Stomach (tissue), 19 donors: ENCODE measurements at places on chromosomes 7 and 10. TPM values are rescaled to one million over a fixed set of nuclear protein-coding genes. Genes with fewer than 3 reads are reported as not detected.
A peak's percentile ranks its signal among the peaks of the same experiment; 100 is the strongest.

Gene VWA2
- 5.4 TPM for total RNA-seq

Gene CAPZA2
- total RNA-seq, result 13.9 TPM

Gene SCART1
- 8.2 TPM for total RNA-seq

Gene SYT15
- total RNA-seq, result 0.29 TPM

Gene AMPH
- total RNA-seq, result 2.2 TPM

Gene CPXM2
- total RNA-seq, result 10.0 TPM

Gene UNCX
- not detected for total RNA-seq

Gene HSPA12A
- total RNA-seq, result 15.2 TPM

Gene MNX1
- total RNA-seq, result 3.1 TPM

Gene CLRN3
- total RNA-seq, result not detected

Gene C10orf95
- total RNA-seq, result not detected

Gene ELN
- total RNA-seq, result 75.4 TPM

Gene RELN
- 14.3 TPM for total RNA-seq

Gene FAM13C
- total RNA-seq, result 21.8 TPM

Gene CCDC146
- total RNA-seq, result 29.8 TPM

Gene IFIT3
- total RNA-seq, result 7.5 TPM

Gene BMPER
- not detected for total RNA-seq

- DNase-seq, result no peak
These were observed 11.4 kb downstream of the CDK6 start for GRCh38 chr7:92824901-92825480.

- no peak for DNase-seq
These were observed 12.5 kb downstream of the ITPRIP start for GRCh38 chr10:104325436-104326435.

GRCh38 chr7:4103352-4104091 lies 578.6 kb upstream of the FOXK1 start:
- DNase-seq, result no peak

DNA sequence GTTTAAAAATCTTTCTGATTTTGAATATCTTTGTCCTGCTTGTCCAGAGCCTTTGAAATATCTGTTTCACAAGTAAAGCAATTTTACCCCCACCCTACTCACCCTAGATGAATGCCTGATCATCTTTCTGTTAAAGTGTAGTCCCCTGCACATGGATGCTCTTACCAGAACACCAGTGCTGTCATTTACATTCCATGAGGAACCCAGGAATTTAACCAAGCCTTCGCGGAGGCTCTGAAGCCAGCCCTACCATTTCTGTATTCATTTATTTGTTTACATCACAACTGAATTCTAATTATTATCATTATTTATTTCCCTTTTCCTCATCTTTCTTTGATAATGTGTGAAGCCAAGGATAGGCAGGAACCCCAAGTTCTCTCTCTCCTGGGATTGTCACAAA lies 167.8 kb upstream of the MYO3A start:
- DNase-seq, result no peak

DNA sequence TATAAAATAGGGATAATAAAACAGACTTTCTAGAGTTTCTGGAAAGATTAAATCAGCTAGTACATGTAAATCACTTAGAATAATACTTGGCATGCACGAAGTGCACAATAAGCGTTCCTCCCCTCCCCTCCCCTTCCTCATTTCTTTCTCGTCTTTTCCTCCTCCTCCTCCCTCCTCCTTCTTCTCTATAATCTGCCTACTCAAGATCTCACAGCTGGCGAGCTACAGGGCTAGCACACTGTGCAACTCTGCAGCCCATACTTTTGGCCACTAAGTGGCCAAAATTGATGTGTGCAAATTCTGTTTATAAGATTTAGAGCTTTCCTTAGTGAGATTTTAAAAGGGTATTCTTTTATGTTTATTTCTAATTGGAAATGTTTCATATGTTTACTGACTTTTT lies 565.3 kb downstream of the PHTF2 start:
- no peak for DNase-seq

GRCh38 chr7:3238525-3239210 lies 62.4 kb upstream of the SDK1 start:
- no peak for DNase-seq

- peak; percentile 32 for DNase-seq
These were observed 47.4 kb downstream of the NRAP start for GRCh38 chr10:113616244-113617074.

- no peak for DNase-seq
These were observed 23.8 kb upstream of the UBE2D1 start for GRCh38 chr10:58311026-58311425.

- DNase-seq, result peak; percentile 73
These were observed 42.5 kb downstream of the STK32C start for GRCh38 chr10:132264966-132265889.

DNA sequence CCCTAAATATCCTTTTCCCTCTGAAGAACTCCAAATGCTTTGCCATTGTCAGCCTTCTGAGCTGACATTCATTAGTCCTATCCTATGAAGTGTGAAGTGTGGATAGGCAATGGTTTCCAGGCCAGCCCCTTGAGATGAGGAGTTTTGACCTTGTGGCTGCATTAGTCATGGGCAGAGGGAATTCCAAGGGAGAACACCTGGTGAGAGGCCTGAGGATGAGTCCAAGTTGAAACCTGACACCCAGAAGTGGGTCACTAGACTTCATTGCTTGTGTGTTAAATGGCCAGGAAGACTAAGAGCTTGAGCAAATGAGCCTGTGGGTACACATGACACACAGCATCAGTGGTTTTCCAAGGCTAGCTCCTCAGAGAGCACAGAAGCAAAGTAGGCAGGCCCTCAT lies 260.8 kb downstream of the SKAP2 start:
- no peak for DNase-seq

DNA sequence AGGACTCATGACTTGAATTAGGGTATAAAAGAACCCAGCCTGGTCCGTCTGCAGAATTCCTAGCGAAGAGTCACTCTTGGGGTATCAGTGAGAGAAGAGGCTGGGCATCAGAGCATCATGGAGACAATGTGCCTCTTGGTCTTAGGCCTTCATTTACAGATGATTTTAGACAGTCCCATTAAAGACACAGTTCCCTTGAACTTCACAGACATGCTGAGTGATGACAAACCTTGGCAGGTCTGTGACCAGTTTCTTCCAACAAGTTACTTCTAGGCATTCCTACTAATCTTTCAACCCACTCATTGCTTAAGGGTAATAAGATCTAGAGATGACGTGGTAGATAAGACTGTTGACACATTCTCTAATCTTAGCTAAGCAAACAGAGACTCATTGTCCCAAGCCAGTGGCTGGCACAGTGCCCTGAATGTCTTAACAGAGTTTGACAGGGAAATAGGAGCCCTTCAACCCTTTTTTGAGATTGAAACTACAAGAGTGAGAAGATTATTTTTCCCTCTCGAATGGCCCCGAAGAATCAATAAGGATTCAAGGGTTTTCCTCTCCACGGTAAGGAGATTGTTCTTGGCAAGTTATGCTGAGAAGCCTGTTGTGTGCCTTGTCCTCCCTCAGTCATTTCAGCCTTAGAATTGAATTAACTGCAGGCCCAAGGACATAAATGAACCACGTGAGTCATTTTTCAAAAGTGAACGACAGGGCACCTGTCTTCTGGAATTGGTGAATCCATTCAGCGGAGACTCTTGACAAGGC lies 281.1 kb downstream of the CCDC3 start:
- peak; percentile 89 for DNase-seq

DNA sequence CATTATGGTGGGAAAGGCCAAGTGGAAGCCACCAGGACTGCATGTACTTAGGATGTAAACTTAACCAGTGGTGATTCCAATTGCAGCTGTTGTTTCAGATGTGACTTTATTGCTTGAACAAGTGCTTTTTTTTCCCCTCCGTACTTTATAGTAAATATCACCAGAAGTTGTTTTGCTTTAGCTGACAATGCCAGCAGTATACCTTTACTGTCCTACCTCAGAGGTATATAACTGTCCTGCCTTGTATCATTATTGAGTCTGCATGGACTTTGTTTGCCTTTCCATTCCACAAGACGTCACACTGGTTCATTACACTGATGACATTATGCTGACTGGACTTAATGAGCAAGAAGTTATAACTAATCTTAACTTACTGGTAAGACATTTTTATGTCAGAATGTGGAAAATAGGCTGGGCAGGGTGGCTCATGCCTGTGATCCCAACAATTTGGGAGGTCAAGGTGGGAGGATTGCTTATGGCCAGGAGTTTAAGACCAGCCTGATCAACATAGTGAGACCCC lies 77.1 kb upstream of the RAB18 start:
- DNase-seq, result no peak

DNA sequence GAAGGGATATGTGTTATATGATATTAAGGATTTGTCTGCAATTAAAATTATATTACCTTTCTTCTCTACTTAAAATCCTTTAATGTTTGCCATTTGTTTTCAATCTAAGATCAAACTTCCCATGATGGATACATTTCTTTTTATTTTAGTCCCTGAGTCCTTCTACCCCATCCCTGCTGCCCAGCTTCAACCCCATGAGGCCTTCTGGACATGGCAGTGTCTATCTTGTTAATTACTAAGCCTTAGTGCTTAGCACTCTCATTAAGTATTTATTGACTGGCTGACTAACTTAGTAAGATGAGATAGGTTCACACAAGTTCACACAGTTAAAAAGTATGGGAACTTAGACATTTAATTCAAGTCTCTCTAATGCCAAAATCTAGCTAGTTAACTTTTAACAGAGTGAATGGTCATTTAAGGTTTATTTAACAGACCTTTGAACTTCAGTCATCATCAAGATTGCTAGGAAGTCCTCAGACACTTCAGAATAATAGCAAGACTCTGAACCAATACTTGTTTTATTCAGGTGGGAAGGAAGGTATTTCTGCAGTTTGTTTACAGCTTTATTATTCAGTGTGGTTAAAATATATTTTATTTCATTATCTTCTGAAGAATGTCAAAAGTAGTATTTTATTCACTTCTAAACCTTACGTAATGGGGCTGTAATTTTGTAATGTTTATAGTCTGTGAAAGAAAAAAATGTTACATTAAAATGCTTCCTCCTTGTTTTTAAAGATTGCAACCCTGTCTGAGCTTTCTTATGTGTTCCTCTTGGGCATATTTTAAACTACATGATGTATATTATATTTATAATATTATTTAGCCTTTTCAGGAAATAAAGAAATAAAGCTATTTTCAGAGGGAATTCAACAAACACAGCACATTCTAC lies 848.9 kb downstream of the REEP3 start:
- no peak for DNase-seq

DNA sequence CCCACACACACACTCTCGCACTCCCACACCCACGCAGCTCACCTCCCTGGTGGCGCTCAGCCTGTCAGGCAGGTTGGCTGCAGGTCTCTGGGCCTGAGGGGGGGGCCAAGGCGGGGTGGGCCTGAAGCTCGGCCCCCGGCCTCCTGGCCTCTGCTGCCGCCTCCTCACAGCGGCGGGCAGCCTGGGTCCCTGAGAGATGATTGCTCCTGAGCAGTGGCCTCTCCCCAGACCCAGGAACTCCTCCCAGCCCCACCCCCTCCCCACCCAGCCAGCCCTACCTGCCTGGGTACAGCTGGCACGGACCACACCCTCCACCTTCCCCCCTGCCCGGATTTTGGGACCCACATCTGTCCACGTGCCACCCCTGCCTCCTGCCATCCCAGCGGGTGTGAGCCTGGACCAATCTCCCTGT lies 4.6 kb upstream of the TMEM184A start:
- no peak for DNase-seq

GRCh38 chr7:45068236-45069023 lies 20.3 kb downstream of the NACAD start:
- DNase-seq, result no peak

DNA sequence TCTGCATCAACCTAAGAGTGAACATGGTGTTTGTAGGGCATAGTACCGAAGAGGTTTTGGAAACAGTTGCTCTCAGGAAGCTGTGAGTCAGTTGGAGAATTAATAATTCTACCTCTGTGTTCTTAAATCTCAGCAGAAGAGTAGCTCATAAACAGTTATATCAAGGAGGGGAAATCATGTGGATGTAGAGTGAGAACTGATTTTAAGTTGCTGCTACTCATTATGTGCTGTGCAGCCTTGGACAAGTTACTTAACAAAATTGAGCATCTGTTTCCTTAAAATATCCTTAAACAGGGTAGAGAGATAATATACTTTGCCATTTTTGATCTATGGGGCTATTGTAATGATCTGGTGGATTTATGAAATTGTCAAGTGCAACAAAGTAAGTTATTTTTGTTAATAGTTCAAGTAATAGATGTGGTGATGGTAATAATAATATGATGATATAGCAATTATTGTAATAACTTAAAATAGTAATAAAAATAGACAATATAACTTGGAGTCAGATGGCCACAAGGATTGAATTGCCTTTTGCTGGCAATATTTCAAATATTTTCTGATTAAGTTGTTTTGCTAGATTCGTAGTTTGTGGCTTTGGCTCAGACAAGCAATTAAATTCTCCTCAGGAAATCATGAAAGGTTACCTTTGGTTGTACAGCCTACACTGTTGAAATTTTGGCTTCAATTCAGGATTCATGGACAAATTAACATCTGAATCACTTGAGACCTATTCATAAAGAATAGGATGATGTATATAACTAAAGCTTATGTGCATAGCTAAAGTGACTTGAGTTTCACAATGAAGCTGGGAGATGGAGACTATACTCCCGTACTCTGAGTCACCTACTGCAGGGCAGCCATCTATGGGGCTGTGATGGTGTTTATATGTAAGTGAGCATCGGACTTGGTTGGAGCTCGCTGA lies 228.5 kb downstream of the CDK14 start:
- no peak for DNase-seq

GRCh38 chr7:116166156-116166555 lies 44.2 kb upstream of the TES start:
- DNase-seq, result no peak

DNA sequence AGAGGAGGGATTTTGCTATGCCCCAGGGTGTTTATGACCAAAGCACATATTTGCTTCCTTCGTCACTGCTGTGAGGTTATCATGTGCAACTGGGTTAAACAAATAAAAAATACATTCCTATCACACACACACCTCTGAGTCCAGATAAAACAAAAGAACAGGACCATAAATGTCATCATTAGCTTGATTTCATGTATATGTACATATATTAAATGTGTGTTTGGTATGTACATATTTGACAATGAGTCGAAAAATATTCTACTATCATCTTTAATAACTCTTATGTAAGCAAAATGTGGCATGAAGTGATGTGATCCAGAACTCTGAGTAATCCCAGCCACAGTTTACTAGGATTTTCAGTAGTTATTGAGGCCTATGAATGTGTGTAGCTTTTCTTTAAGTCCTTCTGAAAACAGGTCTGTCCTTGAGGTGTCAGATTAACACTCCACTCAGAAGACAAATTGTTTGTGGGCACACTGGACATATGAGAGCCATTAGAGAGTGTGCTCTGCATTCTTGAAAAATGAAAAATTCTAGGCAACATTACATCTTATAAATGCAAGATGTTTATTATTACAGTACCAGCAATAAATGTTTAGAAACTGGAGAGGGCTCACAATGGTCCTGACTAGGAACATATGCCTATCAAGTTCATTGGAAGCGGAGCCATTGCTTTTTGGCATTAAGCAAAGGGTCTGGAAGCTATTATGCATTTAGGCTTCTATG lies 335.1 kb upstream of the SEMA3A start:
- peak; percentile 81 for DNase-seq

GRCh38 chr10:11050301-11051287 lies 32.9 kb downstream of the CELF2 start:
- DNase-seq, result no peak
